ENCODE measurements at places on chromosomes 16 and 17. TPM values are rescaled to one million over a fixed set of nuclear protein-coding genes. Genes with fewer than 3 reads are reported as not detected.
A peak's percentile ranks its signal among the peaks of the same experiment; 100 is the strongest.

DNA sequence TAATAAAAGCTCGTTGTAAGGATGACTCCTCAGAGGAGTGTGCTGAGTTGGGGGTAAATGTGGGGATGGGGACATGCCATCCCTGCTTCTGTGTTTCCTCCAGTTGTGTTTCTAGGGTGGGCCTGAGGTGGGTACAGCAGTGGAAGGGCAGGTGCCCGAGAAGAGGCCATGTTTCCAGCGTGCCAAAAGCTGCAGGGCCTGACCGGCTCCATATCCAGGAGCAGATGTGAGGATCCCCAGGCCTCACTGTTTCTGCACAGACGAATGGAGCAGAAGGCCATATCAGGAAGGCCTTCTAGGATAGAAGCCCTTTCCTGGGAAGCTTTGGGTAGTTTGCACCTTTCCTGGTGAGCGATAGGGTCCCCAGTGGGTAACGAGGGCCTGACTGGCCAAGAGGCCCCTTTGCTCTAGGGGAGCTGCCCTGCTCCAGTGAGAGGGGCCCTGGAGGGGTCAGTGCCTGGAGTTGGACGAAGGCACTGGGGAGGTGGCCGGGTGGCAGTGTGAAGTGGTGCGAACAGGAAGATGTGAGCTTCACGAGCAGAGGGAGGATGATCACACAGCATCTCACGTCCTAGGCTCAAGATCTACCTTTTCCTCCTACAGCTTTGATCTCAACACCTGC is 62.9 kb downstream of the SHISA6 start:
- no peak overlapping the region for H3K27ac ChIP-seq
- no peak for DNase-seq
- no peak overlapping the region for H3K4me3 ChIP-seq
- peaks cover 3% of the 10 kb centered on the region for H3K36me3 ChIP-seq
- no peaks in the 10 kb centered on the region for H3K4me1 ChIP-seq

DNA sequence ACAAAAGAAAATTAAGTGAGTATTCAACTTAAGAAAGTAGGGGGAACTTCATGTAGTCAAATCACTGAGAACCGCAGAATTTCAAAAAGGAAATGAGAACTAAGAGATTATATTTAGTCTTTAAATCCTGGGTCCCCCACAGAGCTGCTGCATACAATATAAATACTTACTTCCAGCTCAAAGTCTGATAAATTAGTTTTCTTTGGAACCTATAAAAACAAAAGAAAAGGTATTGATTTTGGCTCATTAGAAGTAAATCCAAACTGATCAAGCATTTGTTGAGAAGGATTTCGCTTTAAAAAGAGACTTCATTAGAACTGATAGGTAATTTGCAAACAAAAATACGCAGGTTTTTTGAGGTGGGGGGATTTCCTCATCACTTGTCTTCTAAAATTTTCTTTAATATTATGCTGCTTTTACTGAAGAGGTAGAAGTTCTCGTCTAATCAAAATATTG is 21.9 kb downstream of the PARN start:
- H3K4me1 ChIP-seq = no peaks in the 10 kb centered on the region
- H3K27ac ChIP-seq = no peak overlapping the region
- no peak overlapping the region for H3K4me3 ChIP-seq
- DNase-seq = no peak
- peaks cover 36% of the 10 kb centered on the region for H3K36me3 ChIP-seq

The PRSS33 gene
- 1.4 TPM for total RNA-seq

The TAT gene
- not detected for total RNA-seq

GRCh38 chr16:11583889-11584565 is 2.7 kb downstream of the LITAF start:
- no peak for DNase-seq
- H3K27ac ChIP-seq = no peak overlapping the region
- peaks cover 49% of the 10 kb centered on the region for H3K4me1 ChIP-seq
- H3K27me3 ChIP-seq = peaks cover 32% of the 10 kb centered on the region
- peak overlapping the region; percentile 38 for H3K4me3 ChIP-seq

DNA sequence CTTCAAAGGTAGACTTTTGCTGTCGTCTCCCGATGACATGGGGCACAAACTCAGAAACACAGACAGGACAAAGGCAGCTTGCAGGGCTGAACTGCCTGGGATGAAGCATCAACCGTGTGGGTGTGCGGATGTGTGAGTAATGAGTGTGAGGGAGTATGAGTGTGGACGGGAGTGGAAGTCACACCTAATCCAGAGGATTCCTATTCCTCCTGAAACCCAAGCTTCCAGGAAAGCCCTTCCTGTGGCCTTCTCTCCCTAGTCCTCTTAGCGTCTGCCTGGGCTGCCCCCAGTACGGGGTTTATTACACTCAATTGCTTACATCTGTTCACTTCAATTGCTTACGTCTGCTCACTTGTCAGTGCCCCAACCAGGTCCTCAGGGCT is 2.3 kb upstream of the IL4R start:
- H3K4me3 ChIP-seq = no peak overlapping the region
- peaks cover 10% of the 10 kb centered on the region for H3K4me1 ChIP-seq
- peaks cover 17% of the 10 kb centered on the region for H3K27me3 ChIP-seq
- no peaks in the 10 kb centered on the region for H3K36me3 ChIP-seq
- DNase-seq = no peak

The ASGR2 gene
- total RNA-seq = not detected

GRCh38 chr17:48102043-48102750 is 919 bp upstream of the CBX1 start:
- H3K27me3 ChIP-seq = no peaks in the 10 kb centered on the region
- DNase-seq = no peak
- peaks cover 7% of the 10 kb centered on the region for H3K4me1 ChIP-seq
- 0 out of 2 replicates have a peak overlapping the region, but pooled peaks have one; percentile 37 for H3K27ac ChIP-seq
- H3K36me3 ChIP-seq = no peaks in the 10 kb centered on the region

- no peaks in the 10 kb centered on the region for H3K4me1 ChIP-seq
- H3K27me3 ChIP-seq = no peaks in the 10 kb centered on the region
- no peaks in the 10 kb centered on the region for H3K36me3 ChIP-seq
Observed at GRCh38 chr17:69117855-69118784, 23.6 kb downstream of the ABCA6 start.

GRCh38 chr16:69520800-69521602 is 44.8 kb upstream of the NFAT5 start:
- H3K36me3 ChIP-seq = no peaks in the 10 kb centered on the region
- H3K27me3 ChIP-seq = no peaks in the 10 kb centered on the region
- H3K27ac ChIP-seq = no peak overlapping the region
- H3K4me1 ChIP-seq = peaks cover 6% of the 10 kb centered on the region
- H3K4me3 ChIP-seq = no peak overlapping the region
- DNase-seq = no peak

The KRT25 gene
- total RNA-seq = not detected

The EVI2A gene
- total RNA-seq = not detected

The HBA2 gene
- total RNA-seq = not detected

DNA sequence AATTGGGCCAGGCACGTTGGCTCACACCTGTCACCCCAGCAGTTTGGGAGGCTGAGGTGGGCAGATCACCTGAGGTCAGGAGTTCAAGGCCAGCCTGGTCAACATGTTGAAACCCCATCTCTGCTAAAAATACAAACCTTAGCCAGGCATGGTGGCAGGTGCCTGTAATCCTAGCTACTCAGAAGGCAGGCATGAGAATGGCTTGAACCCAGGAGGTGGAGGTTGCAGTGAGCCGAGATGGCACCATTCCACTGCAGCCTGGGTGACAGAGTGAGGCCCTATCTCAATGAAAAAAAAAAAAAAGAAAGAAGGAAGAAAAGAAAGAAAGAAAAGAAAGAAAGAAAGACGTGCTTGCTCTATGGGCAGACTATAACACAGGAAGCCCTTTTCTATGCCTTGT is 84.4 kb downstream of the FOXL1 start:
- H3K27me3 ChIP-seq = no peaks in the 10 kb centered on the region
- no peak for DNase-seq
- no peak overlapping the region for H3K27ac ChIP-seq
- no peaks in the 10 kb centered on the region for H3K4me1 ChIP-seq
- no peaks in the 10 kb centered on the region for H3K36me3 ChIP-seq
- H3K4me3 ChIP-seq = no peak overlapping the region

- peaks cover 53% of the 10 kb centered on the region for H3K36me3 ChIP-seq
- no peak for DNase-seq
- no peaks in the 10 kb centered on the region for H3K27me3 ChIP-seq
- H3K4me1 ChIP-seq = peaks cover 11% of the 10 kb centered on the region
Observed at GRCh38 chr17:29263916-29264315, 17.3 kb downstream of the CRYBA1 start.

GRCh38 chr17:58513267-58513964 is 1.0 kb downstream of the MTMR4 start:
- H3K36me3 ChIP-seq = peaks cover 37% of the 10 kb centered on the region
- peak overlapping the region; percentile 95 for H3K27ac ChIP-seq
- no peak for DNase-seq
- H3K4me1 ChIP-seq = peaks cover 19% of the 10 kb centered on the region
- H3K4me3 ChIP-seq = peak overlapping the region; percentile 95
- no peaks in the 10 kb centered on the region for H3K27me3 ChIP-seq

The TBC1D28 gene
- not detected for total RNA-seq

The TPSAB1 gene
- not detected for total RNA-seq

The IL32 gene
- total RNA-seq = 2.3 TPM

The HCRT gene
- not detected for total RNA-seq

- H3K36me3 ChIP-seq = no peaks in the 10 kb centered on the region
- H3K4me3 ChIP-seq = no peak overlapping the region
- no peak overlapping the region for H3K27ac ChIP-seq
- H3K27me3 ChIP-seq = no peaks in the 10 kb centered on the region
Observed at GRCh38 chr16:10871157-10871991, 5.6 kb upstream of the CIITA start.

The CDC42EP4 gene
- total RNA-seq = 19.9 TPM

GRCh38 chr17:76485569-76485968 is 15.7 kb downstream of the RHBDF2 start:
- H3K4me1 ChIP-seq = no peaks in the 10 kb centered on the region
- no peak for DNase-seq
- H3K4me3 ChIP-seq = no peak overlapping the region
- H3K27me3 ChIP-seq = no peaks in the 10 kb centered on the region
- no peak overlapping the region for H3K27ac ChIP-seq

The CACNB1 gene
- 13.1 TPM for total RNA-seq

DNA sequence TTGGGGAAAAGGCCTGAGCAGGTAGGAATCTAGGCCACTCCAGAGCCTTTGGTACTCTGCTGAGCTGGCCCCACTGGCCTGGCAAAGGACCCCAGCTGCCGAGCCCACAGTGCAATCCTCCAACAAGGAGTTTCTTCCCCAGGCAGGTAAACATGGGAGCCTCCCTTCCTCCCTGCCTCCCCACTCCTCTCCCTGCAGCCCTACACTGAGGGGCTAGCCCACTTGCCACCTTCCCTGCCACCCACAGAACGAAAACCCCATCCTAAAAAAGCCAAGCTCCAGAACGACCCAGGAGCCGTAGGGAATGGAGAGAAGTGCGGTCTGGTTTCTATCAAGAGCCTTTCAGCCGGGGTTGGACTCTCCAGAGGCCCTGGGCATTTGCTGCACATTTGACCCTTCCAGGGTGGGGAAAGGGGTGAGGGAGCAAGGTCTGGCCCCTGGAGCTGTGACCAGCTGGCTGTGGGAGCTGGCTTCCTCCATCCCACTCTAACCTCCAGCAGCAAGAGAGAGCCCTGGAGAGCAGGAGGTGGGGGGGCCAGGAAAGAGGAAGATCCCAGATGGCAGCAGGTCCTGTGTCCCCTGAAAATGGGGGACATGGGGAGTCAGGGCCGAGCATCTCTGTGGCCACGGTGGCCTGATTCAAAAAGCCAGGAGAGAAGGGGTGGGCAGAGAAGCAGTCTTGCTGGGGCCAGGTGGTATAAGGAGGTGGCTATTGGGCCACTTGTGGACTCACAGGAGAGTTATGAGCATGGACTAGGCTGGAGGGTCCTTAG is 1.3 kb downstream of the HID1 start:
- DNase-seq = no peak
- H3K27ac ChIP-seq = no peak overlapping the region
- no peaks in the 10 kb centered on the region for H3K36me3 ChIP-seq

The EVPL gene
- total RNA-seq = 1.3 TPM

DNA sequence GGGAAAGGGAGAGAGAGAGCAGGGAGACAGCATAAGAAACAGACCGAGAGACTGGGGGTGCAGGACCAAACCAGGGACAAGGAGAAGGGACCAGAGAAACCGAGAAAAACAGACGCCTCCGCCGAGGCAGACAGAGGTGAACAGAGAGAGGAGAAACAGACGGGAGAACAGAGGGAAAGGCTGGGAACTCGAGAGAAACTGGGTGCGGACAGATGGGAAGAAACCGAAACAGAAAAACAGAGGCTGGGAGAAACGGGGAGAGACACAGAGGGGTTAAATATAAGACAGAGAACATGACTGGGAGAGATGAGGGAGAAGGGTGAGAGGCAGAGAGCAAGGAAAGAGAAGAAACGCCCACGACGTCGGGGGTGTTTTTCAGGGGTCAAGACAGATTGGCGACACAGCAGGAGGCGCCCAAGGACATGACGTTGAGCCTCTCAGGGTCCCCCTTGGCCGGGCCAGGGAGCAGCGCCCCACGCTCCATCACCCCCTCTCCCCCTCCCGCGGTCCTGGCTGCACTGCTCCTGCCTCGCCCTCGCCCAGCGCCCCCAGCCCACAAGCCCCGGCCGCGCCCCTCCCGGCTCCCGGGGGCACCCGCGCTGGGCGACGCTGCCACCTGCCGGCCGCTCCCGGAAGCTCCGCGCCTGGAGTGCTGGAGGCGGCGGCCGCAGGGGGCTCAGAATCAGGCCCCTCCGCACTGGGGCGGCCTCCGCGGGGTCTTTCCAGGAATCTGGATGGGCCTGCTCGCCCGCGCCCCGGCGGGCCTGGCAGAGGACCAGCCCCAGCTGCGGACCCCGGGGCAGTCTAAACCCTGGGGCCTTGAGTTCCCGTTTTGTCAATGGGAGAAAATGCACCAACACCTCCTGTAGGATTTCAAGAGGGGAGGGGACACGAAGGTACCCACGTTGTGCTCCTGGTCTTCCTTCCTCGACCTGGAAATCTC is 1.3 kb upstream of the TMEM92 start:
- peaks cover 15% of the 10 kb centered on the region for H3K27me3 ChIP-seq
- H3K36me3 ChIP-seq = no peaks in the 10 kb centered on the region
- H3K4me3 ChIP-seq = peak overlapping the region; percentile 55

The SRRM2 gene
- 308 TPM for total RNA-seq

GRCh38 chr17:75693500-75694481 is 26.7 kb downstream of the SAP30BP start:
- no peaks in the 10 kb centered on the region for H3K36me3 ChIP-seq
- no peaks in the 10 kb centered on the region for H3K4me1 ChIP-seq
- H3K27ac ChIP-seq = no peak overlapping the region
- peak; percentile 15 for DNase-seq

DNA sequence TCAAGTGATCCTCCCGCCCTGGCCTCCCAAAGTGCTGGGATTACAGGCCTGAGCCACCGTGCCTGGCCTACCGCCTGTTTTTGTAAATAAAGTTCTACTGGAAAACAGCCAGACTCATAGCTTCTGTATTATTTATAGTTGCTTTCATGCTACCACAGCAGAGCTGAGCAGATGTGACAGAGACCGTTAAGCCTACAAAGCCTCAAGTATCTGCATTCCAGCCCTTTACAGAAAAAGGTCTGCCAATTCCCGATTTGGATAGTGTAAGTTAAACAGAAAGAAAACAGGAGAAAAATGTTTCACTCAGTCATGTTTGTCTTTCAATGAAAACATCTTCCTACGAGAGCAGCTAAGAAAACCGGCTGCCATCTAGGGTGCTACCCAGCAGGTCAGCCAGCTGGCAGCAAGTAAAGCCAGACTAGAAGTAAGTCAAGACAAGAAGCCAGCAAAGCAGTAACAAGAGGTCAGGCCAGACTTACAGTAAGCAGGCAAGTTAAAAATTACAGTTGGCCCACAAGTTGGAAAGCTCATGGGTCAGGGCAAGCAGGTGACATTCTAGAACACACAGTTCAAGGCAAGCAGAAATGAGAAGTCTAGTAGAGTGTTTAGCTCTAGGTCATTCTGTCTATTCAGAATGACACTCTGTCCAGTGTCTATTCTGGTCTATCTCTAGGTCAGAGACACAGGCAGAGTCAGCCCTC is 17.7 kb downstream of the NCBP3 start:
- no peaks in the 10 kb centered on the region for H3K27me3 ChIP-seq
- no peak overlapping the region for H3K27ac ChIP-seq
- no peak for DNase-seq
